ENCODE measurements at places on chromosomes 5 and 9.

DNA sequence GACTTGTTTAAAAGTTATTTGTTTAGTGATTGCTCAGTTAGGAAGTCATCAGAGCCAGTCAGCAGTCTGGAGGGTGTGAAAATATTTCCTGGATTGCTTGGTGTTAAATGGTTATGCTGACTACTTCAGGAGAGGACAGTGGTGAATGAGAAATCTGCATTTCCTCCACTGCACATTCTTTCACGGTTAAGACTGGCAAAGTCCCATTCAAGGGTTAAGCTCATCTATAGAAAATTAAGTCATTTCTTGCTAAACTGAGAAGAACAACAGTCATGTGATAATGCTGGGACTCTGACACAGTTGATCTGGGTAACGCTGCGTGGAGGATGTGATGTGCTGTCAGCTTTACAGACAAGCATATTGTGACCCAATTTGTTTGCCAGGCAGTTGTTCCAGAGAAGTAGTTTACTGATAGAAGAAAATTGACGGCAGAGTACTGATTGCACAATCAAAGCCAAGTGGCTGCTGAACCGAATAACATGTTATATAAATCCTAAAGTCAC is 80.4 kb downstream of the GRAMD2B start:
- no peaks in the 10 kb centered on the region for H3K27me3 ChIP-seq
- no peak overlapping the region for H3K4me3 ChIP-seq
- no peaks in the 10 kb centered on the region for H3K36me3 ChIP-seq
- peak; percentile 46 for DNase-seq
- no peak overlapping the region for H3K27ac ChIP-seq
- no peaks in the 10 kb centered on the region for H3K4me1 ChIP-seq

DNA sequence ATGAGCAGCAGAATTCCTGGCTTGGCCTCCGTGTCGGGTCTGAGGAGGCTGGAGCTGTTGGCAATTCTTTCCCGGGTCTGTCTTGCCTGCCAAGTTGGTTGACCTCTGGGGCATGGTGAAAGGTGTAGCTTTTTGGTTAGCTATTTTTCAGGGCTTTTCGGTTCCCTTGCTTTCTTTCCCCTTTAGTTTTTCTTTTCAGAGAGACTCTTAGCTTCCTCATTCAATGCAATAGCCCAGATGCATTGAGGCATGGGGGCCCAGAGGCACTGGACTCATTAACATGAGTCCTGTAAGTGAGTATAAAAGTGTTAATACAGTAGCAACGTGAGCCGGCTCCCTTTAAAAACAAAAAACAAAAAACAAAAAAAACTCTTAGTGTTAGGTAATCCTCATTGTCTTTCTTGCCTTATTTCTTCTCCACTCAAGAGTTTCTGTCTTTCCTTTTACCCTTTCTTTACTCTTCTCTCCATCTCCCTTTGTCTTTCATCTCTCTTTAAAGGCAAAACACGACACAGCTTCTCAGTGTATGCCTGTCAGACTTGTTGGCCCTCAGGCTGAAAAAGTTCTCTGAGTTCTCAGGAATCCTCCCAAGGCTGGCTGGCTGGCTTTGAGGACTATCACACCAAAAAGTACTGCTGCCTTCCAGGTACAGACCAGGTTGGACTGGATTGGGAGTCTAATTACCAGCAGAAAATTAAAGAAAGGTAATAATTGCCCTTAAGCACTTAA is 289.9 kb upstream of the TUT7 start:
- no peak for DNase-seq
- no peaks in the 10 kb centered on the region for H3K36me3 ChIP-seq
- H3K27me3 ChIP-seq, result no peaks in the 10 kb centered on the region

DNA sequence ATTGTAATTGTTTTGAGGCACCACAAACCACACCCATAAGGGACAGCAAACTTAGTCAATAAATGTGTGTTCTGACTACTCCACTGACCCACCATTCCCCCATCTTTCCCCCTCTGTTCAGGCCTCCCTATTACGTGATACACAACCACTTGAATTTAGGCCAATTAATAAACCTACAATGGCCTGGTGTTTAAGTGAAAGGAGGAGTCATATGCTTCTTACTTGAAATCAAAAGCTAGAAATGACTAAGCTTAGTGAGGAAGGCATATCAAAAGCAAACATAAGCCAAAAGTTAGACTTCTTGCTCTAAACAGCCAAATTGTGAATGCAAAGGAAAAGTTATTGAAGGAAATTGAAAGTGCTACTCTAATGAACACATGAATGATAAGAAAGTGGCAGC is 14.6 kb downstream of the ZBTB43 start:
- peaks cover 30% of the 10 kb centered on the region for H3K36me3 ChIP-seq
- H3K27me3 ChIP-seq, result no peaks in the 10 kb centered on the region
- DNase-seq, result no peak

- H3K27ac ChIP-seq, result no peak overlapping the region
- H3K36me3 ChIP-seq, result no peaks in the 10 kb centered on the region
- DNase-seq, result no peak
- no peaks in the 10 kb centered on the region for H3K27me3 ChIP-seq
- H3K4me3 ChIP-seq, result no peak overlapping the region
These were observed 82.9 kb upstream of the NTRK2 start for GRCh38 chr9:84586662-84587061.

DNA sequence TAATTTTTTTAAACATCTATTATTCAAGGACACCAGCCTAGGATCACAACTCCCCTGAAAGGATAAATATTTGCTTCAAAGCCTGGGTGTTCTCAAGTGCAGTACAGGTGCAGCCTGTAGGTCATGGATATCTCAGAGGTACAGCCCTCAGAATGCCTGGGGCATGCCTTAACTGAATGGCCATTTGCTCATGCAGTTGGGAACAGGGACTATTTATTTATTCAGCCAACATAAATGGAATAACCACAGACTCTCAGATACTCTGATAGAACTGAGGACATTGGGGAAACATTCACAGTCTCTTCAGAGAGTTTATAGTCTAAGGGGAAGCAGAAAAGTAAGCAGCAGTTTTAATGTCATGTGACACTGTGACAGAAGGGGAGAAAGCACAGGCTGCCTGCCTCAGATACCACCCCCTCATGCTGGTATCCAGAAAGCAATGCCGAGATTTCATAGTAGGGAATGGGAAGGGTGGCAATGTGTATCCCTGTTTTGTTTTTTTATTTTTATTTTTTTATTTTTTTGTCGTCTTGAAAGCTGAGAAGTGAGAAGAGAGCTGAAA is 112.6 kb downstream of the MACIR start:
- H3K4me3 ChIP-seq, result no peak overlapping the region
- peak; percentile 22 for DNase-seq
- no peaks in the 10 kb centered on the region for H3K36me3 ChIP-seq
- H3K27ac ChIP-seq, result no peak overlapping the region
- H3K4me1 ChIP-seq, result no peaks in the 10 kb centered on the region

GRCh38 chr5:43290726-43291125 is 22.5 kb downstream of the HMGCS1 start:
- peaks cover 40% of the 10 kb centered on the region for H3K36me3 ChIP-seq
- no peak overlapping the region for H3K27ac ChIP-seq
- no peak overlapping the region for H3K4me3 ChIP-seq
- H3K27me3 ChIP-seq, result no peaks in the 10 kb centered on the region

DNA sequence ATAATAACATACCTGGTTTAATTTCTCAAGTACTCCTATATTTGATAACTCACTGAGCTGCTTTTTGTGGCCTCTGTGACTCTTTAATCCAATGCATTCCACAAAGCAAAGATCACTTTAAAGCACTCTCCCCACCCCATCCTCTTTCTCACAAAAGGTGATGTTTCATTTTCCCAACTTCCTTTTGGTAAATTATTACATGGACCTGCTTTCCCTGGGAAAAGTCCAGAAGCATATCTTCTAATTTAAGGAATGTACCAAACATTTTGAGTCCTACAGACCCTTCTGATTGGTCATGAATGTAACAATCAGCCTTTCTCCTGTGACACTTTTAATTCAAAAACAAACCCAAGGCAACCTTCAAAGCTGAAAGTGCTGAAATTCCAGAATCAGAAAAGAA is 71.1 kb downstream of the MLLT3 start:
- no peaks in the 10 kb centered on the region for H3K27me3 ChIP-seq
- H3K27ac ChIP-seq, result no peak overlapping the region
- H3K4me1 ChIP-seq, result no peaks in the 10 kb centered on the region
- no peak for DNase-seq

DNA sequence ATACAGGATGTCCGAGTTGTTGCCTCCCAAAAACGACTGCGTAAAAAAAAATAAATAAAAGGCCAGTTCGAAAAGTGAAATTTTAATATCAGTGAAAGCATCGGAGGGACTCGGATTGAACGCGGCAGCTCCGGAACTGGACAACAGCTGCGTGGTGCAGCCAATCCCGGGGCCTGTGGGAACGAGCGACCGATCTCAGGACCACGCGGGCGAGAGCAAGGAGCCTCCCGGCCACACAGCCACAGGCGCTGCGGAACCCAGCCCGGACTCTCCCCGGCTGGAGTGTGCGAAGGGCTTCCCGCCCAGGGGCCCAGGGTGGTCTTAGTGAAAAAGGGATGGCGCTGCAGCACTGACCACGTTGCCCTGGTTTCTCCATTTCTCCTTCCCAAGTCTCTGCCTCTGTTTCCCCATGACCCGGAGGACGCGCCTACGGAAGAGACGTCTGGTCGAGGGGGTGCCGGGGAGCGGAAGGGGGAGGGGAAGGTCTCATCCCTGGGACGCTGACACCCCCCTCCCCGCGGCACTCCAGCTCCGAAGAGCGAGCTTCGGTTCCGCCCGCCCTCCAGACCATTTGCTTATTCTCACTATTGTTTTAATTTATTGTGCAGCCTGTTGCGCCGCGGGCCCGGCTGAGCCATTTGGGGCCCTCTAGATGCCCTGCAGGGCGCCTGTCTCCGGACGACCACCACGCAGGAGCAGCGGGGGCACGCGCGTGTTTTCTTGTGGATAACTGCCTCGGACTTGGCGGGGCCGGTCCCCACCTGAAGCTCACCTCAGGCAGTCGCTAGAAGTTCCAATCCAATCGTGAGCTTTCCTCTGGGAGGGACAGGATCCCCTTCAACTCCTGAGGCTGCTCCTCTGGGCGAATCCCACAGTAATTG is 303.0 kb downstream of the PARP8 start:
- peak; percentile 19 for DNase-seq
- no peak overlapping the region for H3K27ac ChIP-seq
- H3K36me3 ChIP-seq, result no peaks in the 10 kb centered on the region
- peak overlapping the region; percentile 24 for H3K4me3 ChIP-seq
- peaks cover 62% of the 10 kb centered on the region for H3K27me3 ChIP-seq

GRCh38 chr5:149796836-149797235 is 66.7 kb downstream of the PPARGC1B start:
- H3K4me1 ChIP-seq, result peaks cover 85% of the 10 kb centered on the region
- no peak overlapping the region for H3K4me3 ChIP-seq
- no peaks in the 10 kb centered on the region for H3K27me3 ChIP-seq

DNA sequence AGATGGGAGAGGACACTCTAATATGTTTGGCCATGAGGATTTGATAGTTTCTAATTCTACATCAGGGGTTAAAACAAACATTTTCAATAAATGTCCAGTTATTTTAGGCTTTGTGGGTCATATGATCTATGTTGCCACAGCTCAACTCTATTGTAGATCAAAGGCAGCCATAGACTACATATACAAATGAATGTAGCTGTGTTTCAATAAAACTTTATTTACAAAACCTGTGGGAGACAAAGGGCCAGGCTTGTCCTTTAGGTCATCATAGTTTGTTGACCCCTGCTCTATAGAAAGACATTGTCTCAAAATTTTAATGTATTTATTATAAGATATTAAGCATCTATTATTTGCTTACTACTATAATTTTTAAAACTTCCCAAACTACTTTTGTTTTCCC is 325.4 kb upstream of the MEF2C start:
- H3K36me3 ChIP-seq, result no peaks in the 10 kb centered on the region
- H3K27me3 ChIP-seq, result no peaks in the 10 kb centered on the region
- H3K4me3 ChIP-seq, result no peak overlapping the region
- H3K27ac ChIP-seq, result no peak overlapping the region
- no peaks in the 10 kb centered on the region for H3K4me1 ChIP-seq
- DNase-seq, result no peak

DNA sequence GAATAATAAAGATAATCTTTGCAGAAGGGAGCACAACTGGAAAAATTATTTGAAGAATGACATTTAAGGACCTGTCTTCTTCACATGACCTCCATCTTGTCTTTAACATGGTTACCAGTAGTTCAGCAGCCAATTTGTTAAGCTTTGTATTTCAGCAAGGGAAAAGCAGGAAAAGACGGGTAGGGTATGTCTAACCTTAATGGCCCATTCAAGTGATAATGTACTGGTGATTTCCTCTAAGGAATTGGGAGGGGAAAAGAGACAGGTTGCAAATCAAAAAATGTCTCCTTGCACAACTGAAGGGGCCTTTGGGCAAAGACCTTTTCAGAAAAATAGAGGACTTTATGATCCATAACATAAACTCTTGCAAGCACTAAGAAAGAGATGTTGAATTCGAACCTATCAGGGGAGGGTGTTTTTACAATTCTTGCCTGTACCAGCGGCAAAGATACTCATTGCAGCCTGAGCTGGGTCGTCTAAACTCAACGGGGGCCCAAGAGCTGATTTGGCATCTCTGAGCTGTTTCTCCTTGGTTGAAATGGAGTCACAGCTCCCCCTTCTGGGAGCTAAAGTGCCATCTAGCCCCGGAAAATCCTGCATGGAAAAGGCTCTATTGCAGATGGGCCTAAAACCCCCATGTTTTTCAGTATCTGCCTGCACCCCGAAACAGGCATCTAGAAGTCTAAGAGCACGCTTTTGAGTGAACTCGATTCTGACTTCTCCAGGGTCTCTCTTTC is 3.8 kb downstream of the BRINP1 start:
- H3K27me3 ChIP-seq, result peaks cover 33% of the 10 kb centered on the region
- no peak overlapping the region for H3K27ac ChIP-seq
- no peak overlapping the region for H3K4me3 ChIP-seq
- no peaks in the 10 kb centered on the region for H3K4me1 ChIP-seq

- H3K27me3 ChIP-seq, result no peaks in the 10 kb centered on the region
- no peak overlapping the region for H3K4me3 ChIP-seq
- no peaks in the 10 kb centered on the region for H3K36me3 ChIP-seq
- H3K4me1 ChIP-seq, result no peaks in the 10 kb centered on the region
These were observed 88.6 kb upstream of the FBN2 start for GRCh38 chr5:128626536-128627090.

GRCh38 chr9:129185402-129185801 is 7.3 kb upstream of the IER5L start:
- peaks cover 30% of the 10 kb centered on the region for H3K4me1 ChIP-seq
- DNase-seq, result no peak
- H3K27ac ChIP-seq, result no peak overlapping the region
